Upper lobe of left lung (tissue), 6 donors: ENCODE measurements at places on chromosomes 3 and 15. TPM values are rescaled to one million over a fixed set of nuclear protein-coding genes. Genes with fewer than 3 reads are reported as not detected.
A peak's percentile ranks its signal among the peaks of the same experiment; 100 is the strongest.

Gene FSTL1
- 35.6 TPM for total RNA-seq

DNA sequence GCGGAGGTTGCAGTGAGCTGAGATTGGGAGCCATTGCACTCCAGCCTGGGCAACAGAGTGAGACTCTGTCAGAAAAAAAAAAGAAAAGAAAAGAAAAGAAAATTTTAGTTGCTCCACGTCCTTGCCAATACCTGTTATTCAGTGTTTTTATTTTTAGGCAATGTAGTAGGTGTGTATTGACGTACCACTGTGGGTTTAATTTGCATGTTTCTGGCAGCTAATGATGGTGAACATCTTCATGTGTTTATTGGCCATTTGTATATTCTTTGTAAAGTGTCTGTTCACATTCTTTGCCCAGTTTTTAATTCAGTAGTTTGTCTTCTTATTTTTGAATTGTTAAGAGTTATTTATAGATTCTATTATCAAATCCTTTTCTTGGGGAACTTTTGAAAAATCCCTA lies 38.1 kb upstream of the GCSAM start:
- DNase-seq: no peak

DNA sequence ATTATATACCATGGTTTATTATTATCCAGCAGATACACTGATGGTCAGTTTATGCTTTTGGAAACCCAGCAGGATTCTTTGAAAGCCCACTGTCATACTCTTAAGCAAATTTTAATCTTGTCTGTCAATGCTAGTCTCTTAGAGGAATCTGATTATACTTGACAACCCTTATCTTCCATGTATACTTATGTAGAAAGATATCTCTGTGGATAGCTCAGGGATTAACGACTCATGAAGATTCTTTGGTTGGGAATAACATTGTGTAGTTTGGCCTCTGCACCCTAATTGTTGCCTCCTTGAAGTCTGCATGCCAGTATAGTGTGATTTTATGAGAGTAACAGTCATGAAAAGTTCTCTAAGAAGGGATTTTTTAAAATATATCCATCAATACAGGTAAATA lies 33.0 kb downstream of the FILIP1L start:
- no peak for DNase-seq

Gene ZNF445
- total RNA-seq: 6.7 TPM

- no peak for DNase-seq
These were observed 419.3 kb downstream of the TUSC7 start for GRCh38 chr3:117128872-117129271.

Gene CLDN18
- total RNA-seq: 134 TPM

GRCh38 chr15:66165856-66166255 lies 87.7 kb downstream of the MEGF11 start:
- no peak for DNase-seq

GRCh38 chr3:136194409-136195257 lies 1.5 kb downstream of the MSL2 start:
- peak; percentile 68 for DNase-seq

GRCh38 chr15:91022832-91023129 lies 387 bp upstream of the VPS33B start:
- DNase-seq: no peak

Gene GADL1
- total RNA-seq: 0.07 TPM

DNA sequence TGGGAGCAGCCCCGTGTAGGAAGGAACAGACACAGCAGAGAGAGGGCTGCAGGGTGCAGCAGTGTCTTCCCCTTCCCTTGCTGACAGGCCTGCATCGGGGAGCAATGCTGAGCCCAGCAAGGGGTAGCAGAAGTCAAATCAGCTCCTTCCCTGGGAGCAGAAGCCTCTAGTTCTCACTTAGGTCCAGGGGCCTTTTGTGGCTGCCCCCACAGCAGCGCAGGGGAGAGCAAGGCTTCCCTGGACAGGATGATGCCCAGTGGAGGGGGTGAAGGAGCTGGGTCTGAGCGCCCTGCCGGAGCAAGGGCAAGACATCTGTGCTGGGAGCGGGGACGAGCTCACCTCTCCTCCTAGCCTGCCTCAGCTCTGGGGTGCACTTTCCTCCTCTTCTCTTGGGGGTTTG lies 827 bp downstream of the PLCB2 start:
- no peak for DNase-seq

Gene JMJD7
- total RNA-seq: 14.4 TPM
